ENCODE measurements at places on chromosomes 16 and 17.
A peak's percentile ranks its signal among the peaks of the same experiment; 100 is the strongest.

DNA sequence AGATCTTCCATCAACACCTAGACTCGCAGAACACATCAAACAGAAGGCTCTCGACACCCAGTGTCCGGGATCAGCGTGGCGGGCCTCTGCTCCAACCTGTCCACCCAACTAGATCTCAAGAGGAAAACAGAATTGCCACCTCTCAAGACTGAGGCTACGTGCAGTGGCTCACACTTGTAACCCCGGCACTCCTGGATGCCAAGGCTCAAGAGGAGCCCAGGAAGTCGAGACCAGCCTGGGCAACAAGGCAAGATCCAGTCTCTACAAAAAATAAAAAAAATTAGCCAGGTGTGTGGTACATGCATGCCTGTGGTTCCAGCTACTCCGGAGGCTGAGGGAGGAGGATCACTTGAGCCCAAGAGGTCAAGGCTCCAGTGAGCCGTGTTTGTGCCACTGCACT lies 132.6 kb downstream of the ZFHX3 start:
- no peak for DNase-seq

DNA sequence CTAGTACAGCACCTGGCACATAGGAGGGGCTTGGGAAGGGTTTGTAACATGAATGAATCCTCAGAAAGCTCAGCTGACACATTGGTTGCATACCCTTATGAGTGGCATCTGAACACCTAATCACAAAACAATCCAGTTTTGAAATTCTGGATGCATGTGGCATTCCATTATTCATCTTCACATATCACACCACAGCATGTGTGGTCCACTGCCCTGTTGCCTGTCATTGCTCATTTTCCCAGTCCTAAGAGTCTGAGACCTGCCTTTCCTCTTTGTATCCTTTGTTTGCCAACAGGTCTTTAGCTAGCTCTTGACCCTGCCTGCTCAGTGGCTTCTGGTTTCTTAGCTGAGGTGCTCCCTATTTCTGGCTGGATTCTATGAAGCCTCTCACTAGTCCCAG lies 170.8 kb upstream of the ASIC2 start:
- no peak for DNase-seq

DNA sequence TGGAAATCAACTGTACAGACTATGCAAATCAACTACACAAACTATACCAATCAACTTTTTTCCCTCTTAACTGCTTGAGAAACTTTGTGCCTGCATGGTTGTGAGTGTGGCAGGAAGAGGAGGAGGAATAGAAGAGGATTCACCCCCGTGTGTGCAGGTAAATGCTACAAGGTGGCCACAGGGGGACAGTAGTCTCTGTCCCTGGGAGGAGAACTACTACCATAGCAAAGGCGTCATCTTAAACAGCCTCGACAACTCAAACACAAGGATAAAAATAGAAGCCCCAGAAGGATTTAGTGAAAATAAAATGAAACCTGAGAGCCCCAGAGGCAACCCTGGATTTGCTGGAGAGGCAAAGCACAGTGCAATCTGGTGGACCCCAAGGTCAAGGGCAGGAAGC lies 199.5 kb upstream of the DYNLRB2 start:
- DNase-seq: no peak

DNA sequence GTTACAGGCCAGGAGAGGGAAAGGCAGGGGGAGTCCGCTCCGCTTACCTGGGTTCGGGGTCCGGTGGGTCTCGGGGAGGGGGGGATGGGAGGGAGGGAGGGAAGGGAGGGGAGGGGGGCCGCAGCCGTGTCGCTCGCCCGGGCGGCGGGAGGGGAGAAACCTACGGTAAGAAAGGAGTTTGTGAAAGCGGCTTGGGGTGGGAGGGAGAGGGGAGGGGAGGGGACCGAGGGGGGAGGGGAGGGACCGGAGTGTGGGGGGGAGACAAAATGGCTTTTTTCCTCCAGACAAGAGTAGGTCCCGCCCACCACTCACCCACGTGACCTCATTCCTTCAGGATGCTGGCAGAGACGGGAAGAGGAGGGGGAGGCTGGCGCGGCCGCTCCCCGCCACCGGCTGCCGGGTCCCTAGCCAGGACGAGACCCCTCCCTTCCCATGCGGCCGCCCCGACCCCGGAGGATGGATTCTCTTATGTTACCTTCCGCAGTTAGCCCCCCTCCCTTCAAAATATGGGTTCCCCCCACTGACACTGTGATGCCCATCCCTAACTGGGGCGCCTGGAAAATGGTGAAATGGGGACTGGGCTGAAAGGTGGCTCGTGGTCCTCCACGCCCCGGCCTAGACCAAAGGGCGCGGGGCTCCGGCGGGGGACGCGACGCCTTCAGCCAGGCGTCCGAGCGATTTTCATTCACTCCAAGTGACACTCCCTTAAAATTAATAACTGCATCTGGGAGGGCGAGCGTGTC lies at the start of gene PCGF2:
Gene PCGF2, minus strand, starts transcription at position 188 of the 743 bp plus-strand sequence. CDS start 7,934 bp downstream, outside the sequence.
- peak; percentile 58 for DNase-seq

GRCh38 chr16:77143364-77143763 lies 47.6 kb upstream of the MON1B start:
- no peak for DNase-seq

- DNase-seq: no peak
Measured at GRCh38 chr17:65820811-65821210, 259.4 kb upstream of the AXIN2 start.

GRCh38 chr17:79454826-79455225 lies 156.0 kb downstream of the RBFOX3 start:
- no peak for DNase-seq

- no peak for DNase-seq
Measured at GRCh38 chr17:50209472-50210239, 8.2 kb upstream of the COL1A1 start.

DNA sequence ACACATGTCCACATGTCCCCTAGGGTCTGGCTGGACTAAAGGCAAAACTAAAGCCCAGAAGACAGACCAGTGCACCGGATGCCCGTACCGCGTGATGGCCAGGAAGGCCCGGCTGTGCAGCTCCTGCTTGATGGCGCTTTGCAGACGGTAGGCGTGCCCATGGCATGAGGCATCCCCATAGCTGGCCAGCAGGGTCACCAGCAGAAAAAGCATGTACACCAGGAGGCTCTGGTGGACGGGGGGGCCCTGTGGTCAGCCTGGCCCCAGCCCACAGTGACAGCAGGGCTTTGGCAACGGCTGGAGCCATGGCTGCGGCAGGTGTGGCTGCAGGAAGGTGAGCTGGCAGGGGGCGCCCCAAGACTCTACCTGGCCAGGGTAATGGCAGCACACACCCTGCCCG lies 42.8 kb downstream of the PKD1 start:
- no peak for DNase-seq

DNA sequence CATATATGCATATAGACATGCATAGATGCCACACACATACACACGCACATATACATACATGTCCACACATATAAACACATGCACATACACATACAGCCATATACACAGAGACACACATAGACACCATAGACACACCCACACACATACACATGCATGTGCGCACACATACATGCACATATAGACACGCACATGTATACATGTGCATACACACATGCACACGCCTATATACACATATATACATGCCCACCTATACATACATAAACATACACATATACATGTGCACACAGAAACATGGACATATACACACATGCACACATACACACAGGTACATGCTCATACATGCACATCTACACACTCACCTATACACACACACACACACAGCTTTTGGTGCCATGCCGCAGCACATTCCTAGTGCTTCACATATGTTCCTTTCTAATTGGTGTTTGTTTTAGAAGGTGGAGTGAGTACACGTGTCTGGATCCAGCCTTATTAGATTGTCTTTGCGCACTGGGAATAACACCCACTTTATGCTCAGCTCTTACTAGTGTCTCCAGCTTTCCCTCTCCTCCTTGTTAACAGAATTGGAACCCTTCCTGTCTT lies 198.0 kb downstream of the RPTOR start:
- no peak for DNase-seq

DNA sequence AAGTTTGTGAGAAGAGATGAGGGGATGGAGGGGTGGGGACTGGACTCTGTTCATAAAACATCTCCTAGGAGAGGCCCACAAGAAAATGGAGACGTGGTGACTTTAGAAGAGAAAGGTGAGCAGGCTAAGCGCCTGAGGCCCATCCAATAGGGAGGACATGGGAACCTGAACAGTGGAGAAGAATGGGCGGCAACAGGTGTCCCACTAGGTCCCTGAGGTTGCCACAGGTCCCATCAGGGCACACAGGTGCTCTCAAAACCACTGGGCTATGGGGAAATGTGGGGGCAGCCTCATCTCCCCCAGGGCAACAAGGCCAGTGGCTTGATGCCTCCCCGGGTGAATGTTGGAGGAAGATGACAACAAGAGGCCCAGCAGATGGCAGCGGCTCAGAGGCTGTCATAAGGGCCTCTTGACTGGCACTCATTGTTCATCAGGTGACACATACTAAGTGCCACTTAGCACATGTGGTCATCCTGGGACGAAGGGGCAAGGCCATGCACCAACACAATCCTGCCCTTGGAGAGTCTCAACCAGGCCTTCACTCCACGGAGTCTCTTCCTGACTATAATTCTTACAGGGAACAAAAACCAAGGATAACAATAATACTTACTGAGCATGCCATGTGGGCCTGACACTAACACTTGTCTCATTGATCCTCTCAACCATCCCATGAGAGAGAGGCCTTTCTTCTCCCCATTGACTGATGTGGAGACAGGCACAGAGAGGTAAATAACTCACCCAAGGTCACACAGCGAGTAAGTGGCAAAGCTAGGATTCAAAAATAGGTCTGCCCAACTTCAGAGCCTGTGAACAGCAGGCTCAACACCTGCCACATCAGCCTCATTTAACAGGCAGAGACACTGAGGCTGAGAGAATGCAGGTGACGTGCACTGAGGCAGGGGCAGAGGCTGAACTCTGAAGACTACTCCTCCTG lies 38.0 kb downstream of the CUEDC1 start:
- DNase-seq: peak; percentile 57

- no peak for DNase-seq
Measured at GRCh38 chr16:6265968-6266367, 1066.7 kb upstream of the RBFOX1 start.

GRCh38 chr17:31902693-31903092 lies 1.2 kb upstream of the UTP6 start:
- DNase-seq: no peak

DNA sequence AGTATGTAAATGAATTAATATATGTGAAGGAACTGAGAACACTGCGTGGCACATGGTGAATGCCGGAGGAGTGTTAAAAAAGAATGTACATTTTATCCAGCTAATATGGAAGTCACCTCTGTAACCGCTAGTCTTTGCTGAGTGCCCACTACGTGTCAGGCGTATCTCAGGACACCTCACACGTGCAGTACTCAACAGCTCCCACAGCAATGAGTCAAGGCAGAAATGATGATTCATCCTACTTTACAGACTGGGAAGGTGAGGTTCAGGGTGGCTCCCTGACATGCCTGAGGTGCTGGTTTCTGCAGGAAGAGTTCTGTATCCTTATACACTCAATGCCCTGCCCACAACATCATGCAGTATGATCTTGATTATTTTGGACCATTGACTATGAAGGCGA lies 487.0 kb downstream of the HAPSTR1 start:
- no peak for DNase-seq

DNA sequence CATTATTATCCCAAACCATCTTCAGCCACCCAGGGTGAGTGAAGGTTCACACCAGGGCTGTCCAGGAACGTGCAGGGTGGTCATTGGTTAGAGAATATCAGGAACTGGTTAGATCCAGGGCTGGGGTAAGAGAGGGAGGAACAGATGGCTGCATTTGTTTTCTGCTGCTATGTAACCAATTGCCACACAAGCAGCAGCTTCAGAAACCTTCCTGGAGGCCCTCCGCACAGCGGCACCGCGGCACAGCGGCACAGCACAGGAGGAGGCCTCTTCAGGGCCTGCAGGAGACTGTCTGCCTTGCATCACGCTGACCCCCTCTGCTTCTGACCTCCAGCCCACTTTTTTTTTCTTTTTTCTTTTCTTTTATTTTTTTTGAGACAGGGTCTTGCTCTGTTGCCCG lies 86.1 kb downstream of the KCNJ12 start:
- DNase-seq: no peak

- DNase-seq: no peak
Measured at GRCh38 chr17:38334480-38335364, 9.0 kb downstream of the GPR179 start.

DNA sequence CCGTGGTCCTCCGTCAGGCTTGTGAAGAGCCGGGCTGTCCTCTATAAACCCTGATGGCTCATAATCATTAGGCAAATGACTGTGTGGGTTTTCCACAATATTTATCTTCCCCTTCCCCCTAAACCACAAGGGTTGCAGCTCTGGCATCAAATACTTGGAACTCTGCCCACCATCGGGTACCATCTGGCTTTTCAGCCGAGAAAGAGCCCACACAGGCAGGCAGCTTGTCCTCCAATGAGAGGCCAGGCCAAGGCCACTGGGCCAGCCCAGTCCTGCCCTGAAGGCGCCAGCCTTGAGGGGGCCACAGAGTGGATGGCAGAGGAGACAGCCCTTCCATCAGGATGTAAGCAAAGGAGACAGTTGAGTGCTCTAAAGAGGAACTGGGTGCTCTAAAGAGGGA lies 31.8 kb upstream of the NAT9 start:
- no peak for DNase-seq

DNA sequence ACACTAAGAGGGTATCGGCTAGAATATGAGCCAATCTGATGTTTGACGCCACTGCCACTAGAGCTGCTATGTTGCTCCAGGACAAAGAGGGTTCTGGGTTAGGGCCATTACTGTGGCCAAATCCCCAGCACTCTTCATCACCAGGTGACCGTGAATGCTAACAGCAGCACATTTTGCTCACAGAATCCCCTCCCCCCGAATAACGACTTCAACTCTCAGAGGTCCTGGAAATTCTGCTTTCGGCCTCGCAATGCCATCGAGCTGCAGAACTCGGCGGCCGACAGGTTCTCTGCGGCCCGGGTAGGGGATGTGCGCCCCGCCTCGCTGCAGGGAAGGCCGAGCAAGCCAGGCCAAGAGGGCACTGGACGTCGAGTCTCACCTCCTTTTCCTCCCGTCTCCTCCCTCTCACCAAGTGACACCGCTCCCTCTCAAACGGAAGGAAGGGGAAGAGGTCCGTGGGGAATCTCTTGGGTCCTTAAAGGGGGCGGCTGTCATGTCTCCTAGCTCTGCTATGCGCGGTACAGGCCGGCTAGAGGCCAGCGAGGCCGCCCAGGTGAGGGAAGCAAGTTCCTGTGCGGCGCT lies 31.9 kb downstream of the CDK5R1 start:
- no peak for DNase-seq

DNA sequence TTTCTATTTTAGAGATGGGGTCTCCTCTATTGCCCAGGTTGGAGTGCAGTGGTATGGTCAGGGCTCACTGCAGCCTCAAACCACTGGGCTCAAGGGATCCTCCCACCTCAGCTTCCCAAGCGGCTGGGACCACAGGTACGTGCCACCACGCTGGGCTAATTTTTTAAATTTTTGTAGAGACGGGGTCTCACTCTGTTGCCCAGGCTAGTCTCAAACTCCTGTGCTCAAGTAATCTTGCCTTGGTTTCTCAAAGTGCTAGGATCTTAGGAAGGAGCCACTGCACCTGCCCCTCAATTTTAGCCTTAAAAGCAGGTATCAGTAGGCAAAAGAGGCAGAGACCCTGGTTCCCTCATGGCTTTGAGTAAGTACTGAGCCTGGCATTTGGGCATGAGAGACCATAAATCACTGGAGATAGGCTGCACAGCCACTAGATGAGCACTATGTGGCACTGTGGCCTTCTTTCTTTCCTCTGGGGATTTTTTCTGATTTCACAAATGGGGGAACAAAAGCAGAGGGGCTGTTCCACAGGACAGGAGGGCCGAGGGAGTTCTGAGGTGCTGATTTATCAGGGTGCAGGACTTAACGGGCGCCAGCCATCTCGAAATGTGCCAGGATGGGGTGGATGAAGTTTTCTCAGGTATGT lies 82.2 kb downstream of the PLXDC1 start:
- peak; percentile 34 for DNase-seq

Measured in hippocampal formation (tissue), 2 donors.